ENCODE measurements at places on chromosomes 6 and 20.

GRCh38 chr6:111604259-111605099 lies 1.2 kb downstream of the TRAF3IP2 start:
- DNase-seq, result no peak

DNA sequence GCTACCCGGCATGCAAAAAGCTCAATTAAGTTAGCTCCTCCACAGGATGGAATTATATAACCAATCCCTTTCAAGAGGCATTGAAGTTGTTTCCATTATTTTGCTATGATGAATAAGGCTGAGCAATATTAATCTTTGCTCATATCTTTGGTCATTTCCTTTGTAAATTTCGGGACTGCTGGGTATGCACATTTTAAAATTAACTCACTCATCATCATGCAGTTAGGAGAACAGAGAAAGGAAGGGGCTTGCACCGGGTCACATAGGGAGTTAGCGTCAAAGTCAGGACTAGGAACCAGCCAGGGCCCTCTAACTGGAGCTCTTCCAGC lies 430 bp upstream of the FAM110A start:
- DNase-seq, result no peak

DNA sequence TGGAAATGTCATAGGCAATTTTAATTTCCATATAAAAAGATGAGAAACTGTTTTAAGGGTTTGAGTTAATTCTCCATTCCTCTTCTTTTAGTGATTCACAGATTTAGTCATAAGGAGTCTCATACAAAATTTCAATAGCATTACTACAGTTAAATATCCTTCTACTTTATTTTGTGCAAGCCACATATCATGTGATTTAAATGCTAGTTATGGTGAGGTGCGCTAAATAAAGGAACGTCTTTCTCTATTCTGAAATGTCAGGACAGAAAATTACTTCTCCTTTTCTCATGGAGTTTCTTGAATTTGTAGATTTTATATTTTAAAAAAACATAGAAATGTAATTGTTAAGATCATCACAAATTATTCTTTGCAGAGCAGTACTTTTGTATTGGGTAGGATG lies 50.0 kb upstream of the SUPT3H start:
- DNase-seq, result no peak

GRCh38 chr6:157790548-157791160 lies 32.4 kb upstream of the SNX9 start:
- DNase-seq, result no peak

- no peak for DNase-seq
Observed at GRCh38 chr20:496126-496696, 33.9 kb upstream of the TBC1D20 start.

DNA sequence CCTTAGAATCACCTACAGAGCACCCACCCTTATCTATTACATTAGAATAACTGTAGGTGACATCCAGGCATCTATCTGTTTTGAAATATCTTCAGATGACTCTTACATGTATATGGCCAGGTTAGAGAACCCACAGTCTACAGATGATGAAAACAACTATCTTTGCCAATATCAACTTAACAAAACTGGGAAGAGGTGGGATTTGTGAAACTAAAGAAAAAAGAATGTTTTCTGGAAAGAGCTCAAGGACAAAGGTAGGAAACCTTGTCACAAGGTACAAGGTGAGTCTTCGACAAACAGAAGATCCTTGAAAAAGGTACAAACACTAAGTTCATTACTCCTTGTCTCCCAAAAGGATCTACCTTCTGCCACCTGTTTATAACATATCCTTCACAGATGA lies 47.0 kb upstream of the DST start:
- no peak for DNase-seq

DNA sequence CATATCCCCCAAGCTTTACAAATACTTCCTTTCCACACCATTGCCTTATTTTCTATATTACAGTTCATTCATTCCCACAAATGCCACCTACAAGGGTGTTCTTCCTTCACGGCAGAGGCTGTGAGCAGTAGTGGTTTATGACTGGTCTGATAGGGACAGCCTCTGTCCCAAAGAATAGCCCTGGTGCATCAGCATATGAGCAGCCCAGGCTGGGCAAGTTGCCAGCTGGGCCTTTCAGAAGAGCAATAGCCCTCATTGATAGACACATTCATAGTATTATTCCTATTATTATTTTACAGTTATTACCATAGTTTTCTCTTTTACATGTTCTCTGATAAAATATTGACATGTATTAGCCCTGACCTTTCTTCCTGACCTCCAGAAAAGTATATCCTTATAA lies 149.9 kb downstream of the MMS22L start:
- DNase-seq, result no peak

- no peak for DNase-seq
Observed at GRCh38 chr20:53129563-53129962, 157.4 kb downstream of the TSHZ2 start.

GRCh38 chr6:118606268-118606667 lies 45.1 kb downstream of the CEP85L start:
- DNase-seq, result no peak

GRCh38 chr20:2469991-2470422 lies 582 bp downstream of the SNRPB start:
- DNase-seq, result no peak

GRCh38 chr6:131532580-131533039 lies 40.4 kb upstream of the ARG1 start:
- no peak for DNase-seq

- no peak for DNase-seq
Observed at GRCh38 chr6:66499851-66500250, 792.8 kb upstream of the EYS start.

- DNase-seq, result no peak
Observed at GRCh38 chr6:90263633-90264032, 33.0 kb downstream of the BACH2 start.

DNA sequence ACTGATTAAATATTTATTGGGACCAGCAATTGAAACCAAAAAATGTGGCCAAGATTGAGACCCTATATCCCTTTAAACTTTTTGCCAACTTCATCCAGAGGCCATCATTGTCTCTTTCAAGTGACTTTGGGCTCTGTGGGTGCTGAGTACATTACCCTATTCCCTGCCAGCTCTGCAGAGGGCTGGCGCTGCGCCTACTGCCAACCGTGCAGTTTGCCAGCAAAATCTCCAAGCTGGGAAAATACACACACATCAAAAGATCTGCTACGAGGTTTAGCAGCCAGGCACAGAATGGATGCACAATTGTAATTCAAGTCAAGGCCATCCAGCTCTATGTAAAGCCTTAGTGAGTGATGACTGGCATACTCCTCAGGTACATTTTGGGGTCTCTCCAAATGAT lies 125.0 kb downstream of the CBLN4 start:
- DNase-seq, result no peak

DNA sequence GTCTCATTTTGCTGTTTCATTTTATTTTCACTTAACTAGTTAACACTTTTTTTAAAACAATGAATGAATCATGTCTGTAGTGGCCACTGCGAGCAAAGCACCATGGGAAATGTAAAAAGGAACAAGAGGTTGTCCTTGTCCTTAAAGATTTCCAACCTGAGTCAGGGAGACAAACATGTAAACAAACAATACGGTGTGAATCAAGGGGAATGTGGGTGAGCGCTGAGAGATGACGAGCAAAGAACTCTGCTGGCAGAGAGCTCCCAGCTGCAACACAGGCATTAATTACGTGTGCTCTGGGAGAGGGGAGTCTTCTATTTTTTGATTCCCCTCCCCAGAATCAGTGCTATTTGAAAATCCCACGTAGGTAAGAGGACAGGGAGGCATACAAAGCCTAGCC lies 84.3 kb downstream of the ATXN1 start:
- DNase-seq, result no peak

- no peak for DNase-seq
Observed at GRCh38 chr6:37779111-37779800, 40.3 kb upstream of the ZFAND3 start.

DNA sequence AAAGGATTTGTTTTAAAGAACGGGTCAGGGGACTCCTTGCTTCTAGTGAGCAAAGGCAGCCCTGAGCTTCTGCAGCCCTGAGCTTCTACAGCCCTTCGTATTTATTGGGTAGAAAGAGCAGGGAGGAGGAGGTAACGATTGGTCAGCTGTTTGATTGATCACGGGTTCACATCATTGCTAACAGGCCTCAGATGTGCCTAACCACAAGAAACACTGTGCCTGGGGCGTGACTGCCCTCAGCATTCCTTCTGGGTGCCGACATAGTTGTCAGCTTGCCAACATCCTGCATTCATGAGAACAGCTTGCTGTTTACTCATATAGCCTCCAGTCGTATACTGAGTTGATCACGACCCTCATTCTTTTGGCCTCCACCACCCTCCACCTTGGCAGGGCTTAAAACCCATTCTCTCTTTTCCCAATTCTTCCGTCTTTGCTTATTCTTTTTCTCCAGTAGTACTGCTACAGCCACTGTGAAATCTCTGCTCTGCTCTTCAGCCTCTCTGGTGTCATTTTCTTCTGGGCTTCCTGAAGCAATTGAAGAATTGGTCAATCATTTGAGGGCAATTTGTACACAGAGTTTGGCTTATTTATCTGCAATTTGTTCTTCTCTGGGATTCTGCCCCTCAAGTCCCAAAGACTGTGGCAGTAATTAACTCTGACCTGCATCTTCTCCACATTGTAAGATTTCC lies 25.4 kb upstream of the NOP56 start:
- DNase-seq, result peak; percentile 78

- DNase-seq, result no peak
Observed at GRCh38 chr6:35078226-35078850, 62.8 kb downstream of the TCP11 start.

DNA sequence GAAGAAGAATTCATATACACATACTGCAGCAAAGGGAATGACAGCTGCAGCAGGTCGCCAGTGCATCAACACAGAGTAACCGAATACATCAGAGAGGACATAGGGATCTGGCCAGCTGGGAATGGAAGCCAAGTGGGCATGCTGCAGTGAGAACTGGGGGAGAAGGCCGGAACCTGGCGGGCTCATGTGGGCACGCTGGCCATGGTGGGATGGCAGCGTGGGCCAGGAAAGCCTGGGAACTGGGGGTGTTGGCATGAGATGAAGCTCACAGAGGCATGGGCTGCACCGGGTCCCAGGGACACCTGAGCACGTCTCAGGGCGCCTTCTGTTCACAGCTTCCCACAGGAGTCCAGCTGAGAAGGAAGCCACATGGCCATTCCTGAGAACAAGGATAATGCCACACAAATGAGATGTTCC lies 139.5 kb upstream of the AGPAT4 start:
- DNase-seq, result no peak

GRCh38 chr6:75932067-75932466 lies 140.4 kb downstream of the IMPG1 start:
- DNase-seq, result no peak

DNA sequence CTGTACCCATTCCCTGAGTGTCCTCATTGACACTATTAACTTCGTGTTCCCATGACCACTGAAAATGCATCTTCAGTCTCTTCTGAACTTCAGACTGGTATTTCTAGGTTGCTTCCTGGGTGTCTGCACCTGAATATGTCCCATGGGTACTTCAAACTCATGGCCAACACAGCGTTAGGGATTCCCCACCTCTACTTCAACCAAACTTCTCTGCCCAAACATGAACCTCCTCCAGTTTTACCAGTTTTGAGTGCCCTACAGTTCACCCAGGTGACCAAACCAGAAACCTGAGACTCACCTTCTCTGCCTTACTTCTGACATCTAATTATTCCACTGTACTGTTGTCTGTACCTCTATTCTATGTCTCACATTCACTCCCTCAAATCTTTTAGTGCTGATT lies 99.5 kb upstream of the SUPT3H start:
- no peak for DNase-seq

DNA sequence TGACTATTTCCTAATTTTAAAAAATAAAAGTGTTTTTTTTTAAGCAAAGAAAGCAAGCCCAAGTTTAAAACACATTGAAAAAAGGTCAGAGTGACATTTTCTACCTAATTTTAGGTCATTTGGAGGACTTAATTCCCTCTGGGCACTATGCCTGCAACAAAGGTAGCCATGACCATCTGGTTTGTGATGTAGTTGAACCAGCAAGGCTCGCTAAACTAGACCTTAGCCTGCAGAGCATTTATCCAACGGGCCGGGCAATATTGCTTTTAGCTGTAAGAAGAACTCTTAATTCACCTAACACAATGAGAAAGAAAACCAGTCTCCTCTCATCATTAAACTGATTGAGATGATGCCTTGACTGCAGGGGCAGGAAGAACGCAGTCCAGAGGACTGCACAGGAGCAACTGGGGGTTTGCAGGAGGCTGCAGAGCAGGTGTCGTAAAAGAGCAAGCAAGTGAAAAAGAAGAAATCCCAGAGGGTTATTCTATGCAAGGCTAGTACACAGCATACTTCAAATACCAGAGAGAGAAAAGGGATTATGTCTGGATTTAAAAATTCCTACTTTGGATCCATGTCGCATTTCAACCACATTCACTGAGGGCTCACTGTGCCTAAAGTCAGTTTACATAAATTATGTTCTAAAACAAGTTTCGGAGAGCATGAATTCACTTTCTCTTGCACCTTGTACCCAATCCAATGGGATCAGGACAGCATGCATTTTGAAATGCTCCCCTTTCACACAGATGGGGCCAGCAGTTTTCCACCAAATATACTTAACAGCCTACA lies 12.8 kb downstream of the TRAF3IP2 start:
- DNase-seq, result no peak

GRCh38 chr20:36385503-36385902 lies 79.4 kb downstream of the DLGAP4 start:
- DNase-seq, result no peak

DNA sequence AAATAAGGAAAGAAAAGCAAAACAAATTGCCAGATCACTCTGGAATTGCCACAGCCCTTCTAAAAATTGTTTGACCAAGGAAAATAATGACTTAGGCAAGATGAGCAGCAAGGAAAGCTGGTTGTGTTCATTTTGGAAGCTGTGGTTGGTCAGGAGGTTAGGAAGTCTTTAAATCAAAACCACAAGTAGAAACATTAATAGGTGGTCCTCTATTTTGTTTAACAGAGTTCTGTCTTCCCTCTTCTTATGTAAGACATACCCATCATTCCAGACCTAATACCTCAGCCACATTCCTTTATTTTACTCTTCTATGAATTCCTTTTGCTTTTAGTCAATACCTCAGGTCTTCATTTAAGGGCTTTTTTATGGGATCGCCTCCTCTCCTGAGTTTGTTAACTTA lies 422.2 kb upstream of the PLCB4 start:
- no peak for DNase-seq

GRCh38 chr20:57838670-57839151 lies 128.9 kb upstream of the PMEPA1 start:
- DNase-seq, result no peak

DNA sequence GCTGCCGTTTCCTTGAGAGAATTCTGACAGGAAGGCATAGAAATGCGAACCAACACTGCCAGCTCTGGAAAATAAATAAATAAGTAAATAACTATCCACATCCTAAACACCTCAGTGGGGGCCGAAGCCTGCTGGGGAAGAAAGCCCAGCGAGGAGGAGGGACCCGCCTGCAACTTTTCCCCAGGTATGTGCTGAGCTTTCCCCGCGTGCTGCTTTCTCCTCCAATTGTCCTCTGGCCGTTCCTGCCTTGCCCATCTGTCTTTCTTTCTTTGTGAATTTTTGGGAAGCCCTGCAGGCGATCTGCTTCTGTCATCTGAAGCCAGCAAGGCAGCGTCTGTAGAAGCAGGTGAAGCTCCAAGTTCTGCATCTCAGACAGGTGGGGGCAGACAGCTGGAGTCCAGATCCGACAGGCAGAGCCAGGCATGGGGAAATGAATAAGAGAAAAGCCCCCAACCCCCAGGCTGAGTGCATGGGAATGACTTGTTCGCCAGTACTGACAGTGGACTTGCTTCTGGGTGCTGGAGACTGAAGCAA lies 49.2 kb upstream of the IL17A start:
- DNase-seq, result no peak

GRCh38 chr20:3758566-3758965 lies 9.0 kb downstream of the ADISSP start:
- DNase-seq, result no peak

GRCh38 chr6:134267917-134268361 lies 50.0 kb downstream of the SGK1 start:
- DNase-seq, result no peak
